ENCODE measurements at places on chromosomes 3 and 15. TPM values are rescaled to one million over a fixed set of nuclear protein-coding genes. Genes with fewer than 3 reads are reported as not detected.

Gene CHRD
- 12.5 TPM for total RNA-seq

Gene COL7A1
- 4.1 TPM for total RNA-seq

Gene LIPC
- total RNA-seq, result not detected

Gene PLA2G4B
- total RNA-seq, result 14.4 TPM

Gene KCNAB1
- total RNA-seq, result 14.1 TPM

Gene MED12L
- 21.0 TPM for total RNA-seq

Gene FRMD5
- 33.5 TPM for total RNA-seq

Gene RBPMS2
- total RNA-seq, result not detected

Gene FEZF2
- 19.1 TPM for total RNA-seq

Gene GHSR
- not detected for total RNA-seq

Gene PCNP
- 102 TPM for total RNA-seq

Gene DAZL
- total RNA-seq, result not detected

Gene ISL2
- not detected for total RNA-seq

Gene ELL3
- total RNA-seq, result 5.0 TPM

Gene ZNF860
- total RNA-seq, result 5.3 TPM

All from parietal lobe (tissue), 2 donors.